ENCODE measurements at places on chromosomes 4 and X. TPM values are rescaled to one million over a fixed set of nuclear protein-coding genes. Genes with fewer than 3 reads are reported as not detected.

Gene MAGEE1
- polyA plus RNA-seq: 6.3 TPM

Gene ITM2A
- 108 TPM for polyA plus RNA-seq

Gene GIMD1
- not detected for polyA plus RNA-seq

Gene TCEAL6
- polyA plus RNA-seq: 0.54 TPM

Gene POU3F4
- 7.5 TPM for polyA plus RNA-seq

Gene RIPPLY1
- polyA plus RNA-seq: 2.6 TPM

Gene OTC
- polyA plus RNA-seq: 0.14 TPM

DNA sequence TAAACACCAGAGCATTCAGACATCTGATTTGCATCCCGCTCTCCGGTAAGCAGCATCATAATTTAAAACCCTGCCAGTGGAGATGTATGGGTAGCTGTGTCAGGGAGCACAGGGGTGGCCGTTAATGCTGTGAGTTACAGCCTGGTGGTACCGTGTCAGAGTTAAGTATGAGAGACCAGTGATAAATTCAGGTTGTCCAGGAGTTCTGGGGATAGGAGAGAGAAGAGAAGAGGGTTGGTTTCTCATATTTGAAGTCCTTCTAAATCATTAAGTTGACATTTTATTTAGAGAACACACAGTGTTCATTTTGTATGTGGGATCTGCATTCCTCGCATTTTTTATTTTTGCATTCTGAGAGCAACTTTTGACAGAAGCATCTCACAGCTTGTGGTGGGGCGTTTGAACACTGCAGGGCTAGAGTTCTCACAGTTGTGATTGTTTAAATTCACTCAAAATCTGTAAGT is 157.6 kb downstream of the DCLK2 start:
- no peak for DNase-seq

DNA sequence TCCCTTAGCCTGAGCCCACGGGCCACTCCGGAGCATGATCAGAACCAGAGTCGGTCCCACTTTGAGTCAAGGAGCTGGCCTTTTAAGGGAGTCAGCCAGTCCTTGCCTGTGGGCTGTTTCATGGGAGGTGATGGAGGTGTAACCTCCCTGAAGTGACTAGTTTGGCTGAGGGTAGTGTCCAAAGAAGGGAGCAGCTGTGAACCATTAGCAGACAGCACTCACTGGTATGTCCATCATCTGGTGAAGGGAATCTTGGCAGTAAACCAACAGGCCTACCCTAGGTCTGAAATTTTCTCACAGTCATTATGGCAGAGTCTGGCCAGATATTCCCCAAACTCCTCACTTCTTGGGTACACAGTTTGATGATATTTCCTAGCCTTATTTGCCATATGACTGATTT is 12.3 kb upstream of the REPS2 start:
- no peak for DNase-seq

- DNase-seq: no peak
Observed at GRCh38 chr4:120725639-120726580, 196.6 kb downstream of the PRDM5 start.

- no peak for DNase-seq
Observed at GRCh38 chr4:102684610-102685052, 76.1 kb downstream of the MANBA start.

DNA sequence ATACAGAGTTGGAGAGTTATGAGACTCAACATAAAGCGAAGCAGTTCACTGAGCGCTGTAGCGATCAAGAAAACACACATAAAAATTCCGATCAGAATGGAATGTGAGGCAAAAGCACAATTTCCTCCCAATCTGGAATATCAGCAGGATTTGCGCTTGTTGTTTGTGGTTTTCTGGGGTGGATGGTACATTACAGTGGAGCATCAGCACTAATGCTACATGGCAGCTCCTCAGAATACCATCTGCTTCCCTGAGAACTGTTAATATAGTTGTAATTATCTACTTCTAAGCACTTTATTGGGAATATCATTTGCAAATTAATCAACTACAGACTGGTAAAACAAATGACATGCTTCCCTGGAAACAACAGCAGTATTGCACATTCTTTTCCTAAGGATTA is 324.1 kb upstream of the PPARGC1A start:
- no peak for DNase-seq

GRCh38 chrX:1883772-1884171 is 268.9 kb downstream of the ASMT start:
- DNase-seq: no peak

DNA sequence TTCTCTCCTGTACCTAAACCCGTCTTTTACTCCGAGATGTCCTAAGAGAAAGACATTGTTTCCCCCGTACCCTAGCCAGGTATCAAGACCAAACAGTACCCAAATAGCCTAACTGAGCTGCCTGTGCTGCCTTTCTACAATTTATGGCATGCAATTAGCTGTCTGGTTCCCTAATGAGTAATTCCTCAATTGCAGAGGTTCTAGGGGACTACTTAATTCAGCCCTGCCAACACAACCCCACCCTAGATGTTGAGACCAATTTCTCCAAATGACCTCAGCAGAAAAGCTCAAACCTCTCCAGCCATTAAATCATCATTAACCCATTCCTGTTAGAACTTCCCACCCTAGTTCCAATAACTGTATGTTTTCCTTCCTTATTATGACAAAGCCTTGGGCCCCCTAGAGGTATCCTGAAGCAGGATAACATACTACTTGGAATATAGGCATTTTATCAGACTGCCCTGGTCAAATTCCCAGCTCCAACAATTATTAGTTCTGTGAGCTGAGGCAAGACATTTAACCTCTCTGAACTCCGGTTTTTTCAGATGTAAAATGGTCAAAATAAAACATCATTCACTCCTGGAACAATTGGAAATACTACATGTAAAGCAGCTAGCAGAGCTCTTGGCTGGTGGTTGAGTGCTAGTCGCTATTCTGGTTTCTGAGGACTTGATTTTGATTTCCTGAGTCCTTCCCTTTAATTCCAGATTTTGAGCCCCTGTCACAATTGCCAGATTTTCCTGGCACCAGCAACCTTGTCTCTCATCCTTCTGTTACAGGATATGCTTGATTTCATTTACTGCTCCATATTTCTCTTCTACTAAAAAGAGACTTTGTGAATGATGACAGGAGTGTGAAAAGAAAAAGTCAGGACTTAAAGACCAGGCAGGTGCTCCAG is 244.6 kb upstream of the TENM3 start:
- no peak for DNase-seq

DNA sequence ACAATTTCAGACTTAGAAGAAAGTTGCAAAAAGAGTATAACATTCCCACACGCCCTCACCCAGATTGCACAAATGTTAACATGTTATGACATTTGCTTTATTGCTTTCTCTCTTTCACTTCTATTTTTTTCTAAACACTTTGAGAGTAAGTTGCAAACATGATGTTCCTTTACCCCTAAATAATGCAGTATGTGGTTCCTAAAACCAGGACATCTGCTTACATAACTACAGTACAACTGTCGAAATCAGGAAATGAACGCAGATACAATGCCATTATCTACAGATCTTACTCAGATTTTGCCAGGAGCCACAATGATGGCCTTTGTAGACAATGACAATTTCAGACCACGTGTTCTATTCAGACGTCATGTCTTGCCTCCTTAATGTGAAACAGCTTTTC is 22.4 kb downstream of the SH3TC1 start:
- no peak for DNase-seq

DNA sequence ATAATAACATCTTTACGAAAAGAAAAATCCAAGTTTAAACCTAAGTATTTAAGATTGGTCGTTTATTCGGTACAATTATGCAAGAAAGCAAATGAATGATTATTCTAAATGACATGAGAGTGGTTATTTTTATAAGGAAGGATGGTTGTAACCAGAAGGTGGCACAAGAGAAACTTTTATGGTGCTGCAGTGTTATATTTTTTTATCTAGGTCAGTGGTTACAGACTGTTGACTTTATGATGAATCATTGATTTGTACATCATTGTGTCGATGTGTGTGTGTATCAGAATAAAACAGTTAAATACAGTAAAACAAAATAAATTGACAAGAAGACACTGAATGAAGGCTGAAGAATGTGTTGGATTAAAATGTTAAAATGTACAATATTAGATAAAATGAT is 9.8 kb downstream of the DCAF8L2 start:
- DNase-seq: no peak

DNA sequence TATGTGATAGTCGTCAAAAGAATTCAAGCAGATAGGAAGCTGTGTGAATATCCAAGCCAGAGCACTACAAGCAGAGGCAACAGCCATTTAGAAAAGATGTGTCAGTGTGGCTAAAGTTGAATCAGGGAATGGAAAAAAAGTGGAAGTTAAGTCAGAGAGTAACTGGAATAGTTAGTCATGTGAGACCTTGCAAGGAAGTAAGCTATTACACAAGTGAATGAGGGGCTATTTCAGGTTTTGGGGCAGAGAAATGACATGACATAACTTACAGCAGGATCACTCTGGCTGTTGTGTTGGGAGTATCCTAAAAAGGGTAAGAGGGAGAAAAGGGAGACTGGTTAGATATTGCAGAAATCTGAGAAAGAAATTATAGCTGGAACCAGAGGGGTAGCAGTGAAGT is 236.6 kb upstream of the PCDH18 start:
- DNase-seq: no peak

- DNase-seq: no peak
Observed at GRCh38 chr4:145681956-145682355, 2.0 kb downstream of the C4orf51 start.

- no peak for DNase-seq
Observed at GRCh38 chr4:165516281-165516833, 137.5 kb downstream of the CPE start.

- DNase-seq: no peak
Observed at GRCh38 chrX:2723286-2723879, 28.5 kb upstream of the XG start.

DNA sequence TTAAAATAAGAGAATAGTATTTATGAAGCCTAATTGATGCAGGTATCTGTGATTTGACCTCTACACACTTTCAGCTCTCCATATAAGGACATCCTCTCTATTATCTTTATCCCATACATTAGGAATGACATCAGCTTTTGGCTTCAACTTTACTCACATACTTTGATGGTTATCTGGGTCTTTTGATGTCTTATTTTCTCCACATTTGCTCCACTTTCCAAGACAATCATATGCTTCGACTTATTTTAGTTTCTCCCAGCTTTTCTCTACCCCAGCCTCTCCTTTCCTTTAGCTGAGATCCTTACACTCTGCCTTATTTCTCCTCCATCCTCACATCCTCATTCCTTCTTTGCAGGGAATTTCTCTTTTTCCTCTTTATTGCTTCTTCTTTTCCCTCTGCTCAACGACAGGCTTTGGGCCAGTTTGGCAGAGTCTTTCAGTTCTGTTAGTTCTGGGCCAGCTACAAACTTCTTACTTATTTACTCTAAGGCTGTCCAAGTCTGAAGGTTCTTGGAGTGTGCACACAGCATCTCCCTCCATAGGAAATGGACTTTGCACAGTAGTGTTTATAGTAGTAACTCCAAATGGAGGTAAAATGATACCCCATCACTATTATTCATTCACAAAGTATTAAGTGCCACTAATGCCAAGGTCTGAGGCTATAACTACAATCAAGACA is 50.5 kb downstream of the SLC4A4 start:
- DNase-seq: no peak

DNA sequence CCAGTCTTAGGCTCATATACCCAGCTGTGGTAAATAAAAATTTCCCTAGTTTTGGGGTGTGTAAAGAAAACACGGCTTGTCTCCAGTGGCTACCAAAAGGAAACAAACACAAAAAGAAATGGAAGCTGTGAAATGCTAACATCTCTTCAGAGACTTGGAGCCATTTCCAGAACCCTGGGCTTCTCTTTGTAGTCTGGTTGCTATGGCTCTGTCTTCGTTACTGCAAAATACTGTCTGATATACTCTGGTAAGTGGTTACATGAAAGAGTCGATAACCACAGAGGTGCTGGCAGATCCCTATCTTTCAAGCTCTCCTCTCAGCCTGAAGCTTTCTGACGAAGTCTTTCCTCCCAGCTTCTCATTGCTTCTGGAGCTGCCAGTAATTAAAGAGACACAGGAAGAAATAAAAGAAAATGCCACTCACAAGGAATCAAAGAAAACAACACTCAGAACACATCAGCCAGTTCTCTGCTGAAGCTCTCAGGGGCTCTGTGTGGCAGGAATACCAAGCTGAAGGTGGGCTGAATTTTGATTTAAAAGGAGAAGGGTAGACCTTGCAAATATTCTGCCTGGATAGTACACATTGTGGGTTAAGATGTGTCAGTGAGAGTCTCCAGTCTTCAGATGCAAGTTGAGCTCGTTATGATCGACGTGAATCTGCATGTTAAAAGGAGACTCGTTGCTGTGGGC is 107.6 kb upstream of the FAM9C start:
- DNase-seq: no peak

- no peak for DNase-seq
Observed at GRCh38 chrX:153921070-153921469, 5.0 kb downstream of the ARHGAP4 start.

DNA sequence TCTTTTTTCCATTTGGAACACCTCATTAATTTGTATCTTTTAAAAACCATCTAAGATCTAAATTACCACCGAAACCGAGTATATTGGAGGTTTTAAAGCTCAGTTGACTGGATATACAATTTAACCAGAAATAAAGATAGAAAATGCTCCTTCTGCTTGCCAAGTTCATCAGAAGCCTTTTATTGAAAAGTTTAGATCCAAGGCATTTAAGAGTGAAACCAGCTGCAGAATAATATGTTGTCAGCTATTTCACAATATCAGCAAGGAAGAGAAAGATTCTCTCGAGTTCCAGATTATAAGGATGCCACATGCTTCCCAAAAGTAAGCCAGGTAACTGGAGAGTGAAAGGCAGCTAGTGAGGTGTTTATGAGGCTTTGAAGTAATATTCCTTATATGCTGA is 217.4 kb downstream of the DCTD start:
- DNase-seq: no peak

DNA sequence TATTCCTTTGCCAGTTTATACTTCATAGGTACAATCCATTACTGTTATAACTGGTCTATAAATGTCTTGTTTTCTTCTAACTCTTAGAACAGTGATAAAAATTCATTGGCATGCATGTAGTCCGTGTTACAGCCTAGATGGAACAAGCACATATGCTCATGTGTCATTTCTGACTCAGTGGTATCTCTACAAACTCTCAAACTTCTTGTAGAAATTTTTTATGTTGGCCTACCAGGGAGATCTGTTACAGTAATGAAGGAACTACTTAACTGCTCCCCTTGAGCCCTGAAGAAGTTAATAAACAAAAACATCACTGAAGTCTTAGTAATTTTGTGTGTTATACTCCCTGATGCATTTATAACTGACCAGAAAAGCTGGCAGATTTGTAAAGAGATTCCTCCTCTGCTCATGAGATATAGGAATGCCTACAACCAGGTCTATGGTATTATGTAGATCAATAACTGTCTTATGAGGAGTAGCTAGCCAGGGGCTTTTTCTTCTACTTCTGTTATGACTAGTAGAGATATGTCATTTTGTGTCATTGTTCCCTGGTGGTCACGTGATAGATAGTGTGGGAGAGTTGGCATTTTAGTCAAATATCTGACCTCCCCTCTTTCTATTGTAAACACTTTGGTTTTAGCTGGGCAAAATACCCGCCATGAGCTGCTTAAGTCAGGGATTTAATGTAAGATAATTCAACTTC is 53.7 kb upstream of the FAAH2 start:
- DNase-seq: no peak

DNA sequence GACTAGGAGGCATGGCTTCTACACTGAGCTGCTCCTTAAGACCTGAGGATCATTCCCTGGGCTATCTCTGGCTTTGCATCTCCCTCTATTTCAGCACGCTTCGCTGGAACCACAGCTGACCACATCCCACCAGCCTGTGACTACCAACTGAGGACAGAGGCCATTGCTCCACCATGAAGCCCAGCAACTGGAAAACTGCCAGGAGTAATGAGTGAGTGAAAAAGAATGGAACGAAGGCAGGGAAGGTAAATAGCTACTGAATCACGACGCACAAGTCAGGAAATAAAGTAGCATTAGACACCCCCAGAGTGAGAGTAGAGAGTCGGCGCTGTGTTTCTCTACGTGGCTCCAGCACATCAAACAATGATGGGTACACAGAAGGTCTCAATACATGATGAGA is 314.7 kb downstream of the LDB2 start:
- no peak for DNase-seq
